ENCODE measurements at places on chromosomes 2 and 18. TPM values are rescaled to one million over a fixed set of nuclear protein-coding genes. Genes with fewer than 3 reads are reported as not detected.

GRCh38 chr2:152483276-152484063 lies 148.5 kb downstream of the FMNL2 start:
- DNase-seq, result no peak

Gene DCDC2C
- total RNA-seq, result not detected

GRCh38 chr2:227862741-227863588 lies 8.5 kb upstream of the DAW1 start:
- no peak for DNase-seq

DNA sequence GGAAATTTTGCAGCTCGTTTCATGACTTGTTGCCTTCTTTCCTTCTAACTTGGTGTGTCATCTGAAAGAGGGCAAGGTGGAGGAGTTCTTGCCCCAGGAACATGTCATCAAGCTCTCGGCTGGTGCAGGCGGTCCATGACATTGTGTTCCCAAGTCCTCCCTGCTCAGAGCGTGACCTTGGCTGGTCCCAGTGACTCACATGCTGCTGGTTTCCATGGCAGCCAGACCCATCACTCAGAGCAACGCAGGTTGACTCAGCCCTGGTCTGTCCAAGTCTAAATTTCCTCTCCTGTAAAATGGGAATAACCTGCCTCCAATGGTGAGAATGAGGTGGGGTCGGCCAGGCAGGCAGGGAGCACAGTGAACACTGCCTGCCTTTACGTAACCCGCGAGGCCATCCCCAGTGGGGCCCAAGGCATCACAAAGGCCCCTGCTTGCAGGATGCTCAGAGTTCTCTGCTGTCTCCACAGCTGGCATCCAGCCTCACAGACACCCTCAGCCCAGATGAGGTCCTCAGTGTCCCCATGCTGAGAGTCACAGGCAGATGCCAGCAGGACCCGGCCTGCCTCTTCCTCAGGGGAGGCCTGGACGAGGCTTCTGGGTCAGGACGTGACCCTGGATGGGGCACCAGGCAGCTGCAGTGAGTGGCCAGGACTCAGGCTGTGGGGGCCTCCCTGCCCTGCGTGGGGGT lies 143.7 kb downstream of the TPO start:
- no peak for DNase-seq

DNA sequence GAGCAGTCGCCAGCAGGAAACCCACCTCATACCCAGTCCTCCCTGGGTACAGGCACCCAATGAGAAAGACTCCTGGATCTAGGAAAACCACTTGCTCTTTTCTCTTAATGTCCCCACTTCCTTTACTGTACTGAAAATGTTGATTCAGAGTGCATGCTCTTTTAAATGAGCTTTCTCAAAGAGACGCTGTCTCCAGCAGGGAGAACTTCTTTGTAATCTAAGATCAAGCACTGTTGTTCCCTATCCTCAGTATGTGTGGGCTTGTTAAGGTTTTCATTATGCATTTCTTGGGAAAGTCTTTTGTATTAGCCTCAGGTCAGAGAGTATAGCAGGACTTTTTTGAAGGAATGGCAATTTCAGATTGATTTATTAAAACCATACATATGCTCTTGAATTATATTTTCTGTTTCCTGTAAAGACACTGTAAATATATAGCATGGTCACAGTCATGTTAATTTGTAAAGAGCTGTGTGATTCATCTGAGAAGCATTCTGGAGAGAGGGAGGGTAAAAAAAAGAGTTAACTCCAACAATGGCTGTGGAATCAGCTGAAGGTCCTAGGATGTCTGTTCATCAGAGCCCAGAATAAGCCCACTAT lies 178.1 kb downstream of the MGAT5 start:
- DNase-seq, result no peak

DNA sequence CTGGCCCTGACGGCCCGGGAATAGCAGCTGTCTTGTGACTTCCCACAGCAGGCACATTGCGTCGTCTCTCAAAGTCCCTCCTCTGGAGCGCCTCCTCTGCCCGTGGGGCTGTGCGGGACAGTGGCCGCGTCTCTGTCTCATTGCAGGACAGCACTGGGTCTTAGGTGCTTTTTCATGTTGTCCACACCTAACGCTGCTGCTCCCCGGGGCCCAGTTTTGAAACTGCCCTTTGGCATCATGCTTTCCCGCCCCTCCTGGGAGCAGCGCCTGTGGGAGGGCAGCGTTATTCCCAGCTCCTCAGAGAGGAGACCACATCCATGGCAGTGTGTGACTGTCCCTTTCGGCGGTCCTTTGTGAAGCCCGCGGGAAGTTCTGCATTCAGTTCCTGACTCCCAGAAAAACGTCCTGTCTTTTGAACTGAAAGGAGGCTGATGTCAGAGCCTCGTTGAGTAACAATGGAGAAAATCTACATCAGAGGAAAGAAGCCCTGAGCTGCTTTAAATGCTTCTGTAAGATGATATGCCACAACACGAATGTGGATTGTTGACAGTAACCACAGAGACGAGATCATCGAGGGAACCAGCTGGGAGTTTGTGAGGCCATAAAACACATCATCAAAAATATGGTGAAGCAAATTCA lies 226.0 kb downstream of the FAM210A start:
- no peak for DNase-seq

- DNase-seq, result no peak
Measured at GRCh38 chr2:20452551-20452950, 5.7 kb downstream of the RHOB start.

GRCh38 chr2:16223161-16223840 lies 283.0 kb downstream of the MYCN start:
- DNase-seq, result no peak

DNA sequence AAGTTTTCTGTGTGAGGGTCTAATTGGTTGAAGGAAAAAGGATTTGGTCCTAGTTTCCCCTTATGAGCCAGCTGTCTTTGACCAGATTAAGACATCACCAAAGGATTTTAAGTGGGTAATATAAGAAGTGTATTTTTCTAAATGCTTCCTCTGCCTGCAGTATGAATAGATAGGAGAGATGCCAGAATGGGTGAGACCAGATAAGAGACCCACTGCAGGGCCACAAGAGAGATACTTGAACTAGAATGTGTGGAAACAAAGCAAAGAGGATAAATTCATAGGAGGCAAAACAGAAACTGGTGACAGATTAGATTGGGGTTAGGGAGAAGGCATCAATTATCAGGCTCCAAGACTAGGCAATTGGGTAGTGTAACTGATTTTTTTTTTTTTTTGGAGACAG lies 1.1 kb upstream of the HDHD2 start:
- DNase-seq, result no peak

DNA sequence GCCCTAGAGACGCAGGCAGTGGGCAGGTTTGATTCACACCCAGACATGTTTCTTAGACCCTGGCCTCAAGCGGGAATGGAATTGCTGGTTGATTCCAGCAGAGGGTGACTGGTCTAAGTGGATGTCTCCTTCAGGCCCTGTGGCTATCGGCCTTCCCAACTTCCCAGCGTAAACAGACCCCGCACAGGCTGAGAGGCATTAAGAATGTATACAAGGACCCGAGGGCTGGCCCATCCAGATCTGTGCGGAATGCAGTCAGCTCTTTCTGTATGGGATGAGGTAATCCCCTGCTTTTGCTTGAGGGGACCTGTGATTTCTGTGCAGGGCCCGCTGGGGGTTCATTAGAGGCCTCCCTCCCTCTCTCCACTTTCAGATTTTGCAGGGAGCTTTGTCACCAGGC lies 6.5 kb downstream of the ACKR3 start:
- no peak for DNase-seq

DNA sequence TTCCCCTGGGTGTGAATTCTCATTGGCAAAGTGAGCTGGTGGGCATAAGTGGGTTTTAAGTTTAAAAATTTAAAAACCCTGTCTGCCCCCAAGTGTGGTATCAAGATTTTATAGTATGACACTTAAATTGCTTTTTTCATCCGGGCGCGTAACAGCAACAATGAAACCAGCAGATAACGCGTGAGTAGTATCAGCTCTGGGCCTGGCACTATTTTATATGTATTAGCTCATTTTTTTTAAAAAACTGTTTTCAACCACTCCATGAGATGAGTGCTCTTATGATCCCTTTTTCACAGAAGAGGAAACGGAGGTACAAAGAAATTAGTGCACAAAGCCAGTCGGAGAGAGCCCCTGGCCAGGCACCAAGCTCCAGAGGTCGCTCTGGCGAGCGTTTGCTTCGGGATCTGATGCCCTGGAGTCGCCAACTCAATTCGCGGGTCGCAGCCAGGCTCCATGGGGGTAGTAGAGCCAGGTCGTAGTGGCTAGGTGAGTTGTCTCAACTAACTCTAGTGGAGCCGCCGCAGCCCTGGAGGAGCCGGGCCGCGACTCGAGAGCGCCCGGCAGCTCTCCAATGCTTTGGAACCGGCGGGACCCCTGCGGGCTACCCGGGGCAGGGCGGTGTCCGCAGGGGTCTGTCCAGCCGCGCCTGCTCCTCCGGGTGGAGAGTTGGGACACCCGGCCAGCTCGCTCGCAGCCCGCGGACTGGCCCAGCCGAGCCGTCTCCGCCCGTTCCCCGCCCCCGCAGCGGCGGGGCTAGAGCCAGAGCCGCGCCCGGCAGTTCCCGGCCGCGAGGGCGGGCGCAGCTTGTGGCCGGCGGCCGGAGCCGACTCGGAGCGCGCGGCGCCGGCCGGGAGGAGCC lies at the start of gene IL1R1:
TSS of gene IL1R1 (plus strand) at position 777 of the 859 bp plus-strand sequence. CDS start 14,979 bp downstream, outside the sequence.
- no peak for DNase-seq

- DNase-seq, result no peak
Measured at GRCh38 chr2:167712275-167712674, 535.1 kb downstream of the STK39 start.

Gene FAM110C
- 0.48 TPM for total RNA-seq

DNA sequence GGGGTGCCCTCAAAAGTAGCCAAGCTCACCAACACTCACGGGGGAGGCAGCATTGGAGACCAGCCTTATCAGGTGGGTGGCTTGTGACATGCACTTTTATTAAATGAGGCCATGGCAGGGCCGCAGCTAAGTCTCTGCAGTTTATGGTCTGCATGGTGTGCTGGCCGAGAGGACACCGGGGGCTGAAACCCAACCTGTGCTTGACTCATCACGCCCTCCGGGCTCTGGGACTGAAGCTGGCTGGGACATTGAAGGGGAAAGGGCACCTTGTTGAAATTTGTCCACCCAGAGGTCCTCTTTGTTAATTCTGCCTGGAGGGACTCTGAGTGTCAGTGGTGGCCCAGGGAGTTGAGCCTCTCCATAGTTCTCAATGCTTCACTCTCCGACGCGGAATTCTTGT lies 17.7 kb upstream of the NTSR2 start:
- DNase-seq, result no peak

Gene ARMC9
- 4.0 TPM for total RNA-seq

Gene FIGN
- total RNA-seq, result not detected

DNA sequence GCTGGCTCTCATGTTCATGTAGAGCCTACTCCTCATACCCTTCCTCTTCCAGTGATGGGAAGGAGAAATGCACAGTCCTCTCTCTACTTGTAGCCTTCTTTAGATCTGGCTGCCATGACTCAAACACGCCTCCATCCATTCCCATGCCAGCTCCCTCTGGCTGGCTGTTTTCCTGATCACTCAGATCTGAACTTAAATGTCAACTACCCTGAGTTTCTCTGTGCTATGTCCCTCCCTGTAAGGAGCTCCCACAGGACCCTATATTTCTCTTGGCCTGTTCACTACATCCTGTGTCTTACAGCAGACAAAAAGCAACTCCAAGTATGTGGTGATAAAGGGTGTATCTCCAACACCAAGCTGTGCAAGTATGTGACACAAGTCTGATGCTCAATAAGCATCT lies 152.4 kb downstream of the TCF4 start:
- DNase-seq, result no peak

Gene ASAP2
- 0.09 TPM for total RNA-seq

DNA sequence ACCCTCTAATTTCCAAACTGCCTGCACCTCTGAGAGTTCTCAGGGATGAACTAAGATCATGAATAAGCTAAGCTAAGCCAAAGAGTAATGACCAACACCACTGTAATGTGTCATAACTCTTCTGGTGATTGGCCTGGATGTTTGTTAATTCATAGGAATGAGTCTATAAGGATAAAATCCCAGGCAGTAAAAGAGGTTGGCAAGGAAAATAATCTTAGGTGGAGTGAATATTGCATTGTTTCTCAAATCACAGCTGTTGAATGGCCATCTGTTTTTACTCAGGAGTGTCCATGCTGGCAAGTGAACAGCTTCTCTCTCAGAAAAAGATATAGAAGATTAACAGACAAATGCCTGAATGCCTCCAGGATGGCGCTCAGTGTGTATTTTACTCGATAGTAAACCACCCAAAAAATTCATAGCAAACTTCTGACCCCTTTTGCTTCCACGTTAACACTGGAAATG lies 60.8 kb upstream of the GLS start:
- no peak for DNase-seq

DNA sequence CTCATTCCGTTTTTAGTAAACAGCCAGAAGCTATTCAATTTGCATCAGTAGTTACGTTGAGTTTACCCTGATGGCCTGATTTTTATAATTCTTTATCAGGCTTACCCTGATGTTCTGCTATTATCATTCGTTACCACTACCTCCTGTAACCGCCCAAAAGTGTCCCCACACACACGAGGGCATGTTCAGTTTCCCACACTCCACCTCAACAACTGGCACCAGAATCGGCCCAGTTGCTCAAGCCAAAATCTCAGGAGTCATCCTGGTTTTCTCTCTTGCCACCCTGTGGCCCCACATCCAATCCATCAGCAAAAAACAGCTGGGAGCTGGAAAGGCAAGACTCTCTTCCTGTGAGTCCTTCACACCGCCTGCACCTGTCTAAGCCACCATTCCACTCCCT lies 102.9 kb upstream of the RAB6C start:
- no peak for DNase-seq

GRCh38 chr18:24465486-24465885 lies 5.0 kb downstream of the HRH4 start:
- DNase-seq, result no peak

DNA sequence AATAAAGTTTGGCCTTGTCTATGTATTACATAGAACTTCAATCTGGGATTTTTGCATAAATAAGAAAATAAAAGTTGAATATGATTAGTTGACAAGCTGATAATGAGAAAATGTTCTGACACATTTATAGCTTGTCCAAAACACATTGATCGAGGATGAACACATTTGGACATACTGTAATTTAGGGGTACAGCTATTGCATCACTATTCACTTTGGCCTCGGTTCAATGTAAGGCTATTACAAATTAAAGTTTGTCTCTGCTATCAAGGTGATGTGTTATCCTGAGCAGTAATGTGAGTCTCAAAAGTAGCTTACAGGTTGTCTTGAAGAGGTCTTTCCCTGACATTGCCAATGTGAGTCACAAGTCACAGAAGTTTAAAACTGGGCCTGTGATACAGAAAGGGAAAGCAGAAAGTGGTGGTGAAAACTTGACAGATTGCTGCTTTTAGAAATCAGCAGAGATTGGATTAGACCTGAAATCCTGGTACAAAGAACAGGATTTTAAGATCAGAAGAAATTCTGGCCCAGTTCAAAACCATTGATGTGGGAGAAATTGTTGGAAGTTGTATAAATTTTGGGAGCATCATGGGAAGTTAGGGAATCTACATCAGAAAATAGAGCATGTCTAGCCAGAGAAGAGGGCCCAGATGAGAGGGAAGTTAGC lies 674.1 kb downstream of the NYAP2 start:
- no peak for DNase-seq

DNA sequence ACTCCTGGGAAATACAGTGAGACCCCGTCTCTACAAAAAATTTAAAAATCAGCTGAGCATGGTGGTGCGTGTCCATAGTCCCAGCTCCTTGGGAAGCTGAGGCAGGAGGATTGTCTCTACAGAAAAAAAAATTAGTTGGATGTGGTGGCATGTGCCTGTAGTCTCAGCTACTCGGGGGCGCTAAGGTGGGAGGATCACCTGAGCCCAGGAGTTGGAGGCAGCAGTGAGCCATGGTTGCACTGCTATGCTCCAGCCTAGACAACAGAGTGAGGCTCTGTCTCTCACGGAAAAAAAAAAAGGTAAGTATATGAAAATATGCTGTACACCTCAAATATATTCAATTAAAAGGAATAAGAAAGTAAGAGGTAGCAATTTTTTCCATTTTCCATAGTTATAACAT lies 92.5 kb upstream of the TGIF1 start:
- DNase-seq, result no peak

Data from activated naive CD4-positive, alpha-beta T cell treated with anti-CD3 and anti-CD28 coated beads, Interleukin-2, amount 50 U/mL, for 72 hours (primary cell).